ENCODE measurements at places on chromosomes 4 and X.

- DNase-seq = no peak
Measured at GRCh38 chr4:61175495-61175894, 24.6 kb upstream of the ADGRL3 start.

- DNase-seq = no peak
Measured at GRCh38 chr4:100935090-100935489, 412.2 kb downstream of the PPP3CA start.

DNA sequence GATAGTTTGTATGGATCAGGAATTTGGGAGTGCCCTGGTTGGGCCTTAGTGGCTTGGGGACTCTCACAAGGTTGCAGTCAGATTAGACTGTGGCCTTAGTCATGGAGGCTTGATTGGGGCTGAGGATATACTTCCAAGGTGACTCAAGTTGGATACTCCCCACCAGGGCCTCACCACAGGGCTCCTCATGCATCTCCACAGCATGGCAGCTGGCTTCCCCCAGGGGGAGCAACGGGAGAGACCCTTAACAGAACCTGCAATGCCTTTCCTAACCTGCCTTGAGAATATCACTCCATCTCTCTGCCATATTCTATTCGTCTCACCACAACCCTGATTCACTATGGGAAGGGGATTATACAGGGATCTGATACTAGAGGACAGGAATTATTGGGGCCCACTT is 161.9 kb downstream of the RELL1 start:
- no peak for DNase-seq

DNA sequence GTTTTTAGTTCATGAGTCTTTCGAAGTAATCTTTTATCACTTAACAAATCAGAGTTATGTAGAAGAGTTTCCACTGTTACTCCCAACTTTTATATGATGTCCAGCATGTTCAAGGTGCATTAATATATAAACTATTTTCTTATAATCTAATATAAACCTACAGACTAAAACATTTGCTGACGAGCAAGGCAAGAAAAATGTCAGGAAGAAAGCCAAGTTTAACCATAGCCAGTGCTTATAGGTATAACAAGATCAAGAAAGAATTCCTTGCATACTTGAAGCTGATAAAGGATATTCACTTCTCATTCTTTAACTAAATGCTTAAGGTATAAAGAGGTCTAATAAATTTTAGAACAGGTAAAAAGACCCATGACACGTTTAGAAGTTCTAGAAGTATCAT is 167.7 kb downstream of the NPNT start:
- no peak for DNase-seq

DNA sequence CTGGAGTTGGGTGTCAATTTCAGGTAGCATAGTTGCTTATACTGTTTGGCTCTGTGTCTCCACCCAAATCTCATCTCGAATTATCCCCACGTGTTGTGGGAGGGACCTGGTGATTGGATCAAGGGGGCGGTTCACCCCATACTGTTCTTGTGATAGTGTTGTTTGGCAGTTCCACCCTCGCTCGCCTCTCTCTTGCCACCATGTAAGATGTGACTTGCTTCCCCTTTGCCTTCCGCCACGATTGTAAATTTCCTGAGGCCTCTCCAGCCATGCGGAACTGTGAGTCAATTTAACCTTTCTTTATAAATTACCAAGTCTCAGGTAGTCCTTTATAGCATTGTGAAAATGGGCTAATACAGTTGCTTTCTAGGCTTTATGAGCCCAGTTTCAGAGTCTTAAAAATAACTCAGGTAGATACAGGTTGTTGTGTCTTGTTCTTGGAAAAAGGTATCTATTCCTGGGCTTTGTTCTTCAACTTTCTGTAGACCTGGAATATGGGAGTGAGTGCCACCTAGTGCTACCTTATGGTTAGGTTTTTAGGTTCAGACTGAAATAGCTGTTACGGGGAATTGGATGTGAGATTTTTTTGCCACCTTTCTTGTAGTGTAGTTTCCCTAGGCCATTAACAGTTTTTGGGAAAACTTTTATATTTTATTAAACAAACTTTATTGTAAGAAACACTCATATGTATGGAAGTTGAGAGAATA is 15.6 kb downstream of the PGK1 start:
- no peak for DNase-seq

DNA sequence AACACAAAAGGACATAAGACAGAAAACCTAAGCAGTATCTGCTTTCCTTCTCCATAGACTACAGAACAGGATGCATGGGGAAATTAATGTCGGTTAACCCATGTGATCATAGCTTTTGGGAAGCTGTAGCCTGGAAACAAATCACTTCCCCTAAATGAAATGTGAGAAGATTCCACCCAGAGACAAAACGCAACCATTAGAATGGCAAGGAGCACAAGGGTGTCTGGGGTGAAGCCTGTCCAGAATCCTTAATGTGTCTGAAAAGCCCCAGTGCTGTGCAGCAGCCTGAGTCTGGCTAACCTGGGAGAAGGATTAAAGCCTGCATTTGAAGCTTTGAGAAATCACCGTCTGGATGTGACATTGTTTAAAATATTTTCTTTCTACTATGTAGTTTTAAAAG is 213.3 kb downstream of the ANKRD50 start:
- no peak for DNase-seq

DNA sequence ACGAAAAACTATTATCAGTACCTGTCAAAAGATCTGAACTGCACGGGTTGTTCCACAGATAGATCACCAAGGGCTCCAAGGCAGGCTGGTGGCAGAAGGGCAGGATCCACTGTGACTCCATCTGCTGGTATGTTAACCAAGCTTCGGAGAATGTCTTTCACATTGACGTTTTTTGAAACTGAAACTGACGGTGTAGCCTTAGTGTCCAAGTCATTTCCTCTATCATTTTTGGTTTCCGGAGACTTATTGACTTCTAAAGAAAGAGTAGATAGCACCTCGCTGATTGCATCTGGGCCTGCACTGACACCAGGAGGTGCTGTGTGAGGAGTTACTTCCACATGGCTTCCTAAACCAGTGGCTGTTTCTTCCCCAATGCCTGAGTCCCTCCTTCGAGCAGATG is 186.9 kb downstream of the LRBA start:
- peak; percentile 7 for DNase-seq

Measured in stimulated activated CD8-positive, alpha-beta memory T cell treated with anti-CD3 and anti-CD28 coated beads, Interleukin-4, amount 100 ng/mL, for 4 hours (primary cell).